ENCODE measurements at places on chromosomes 11 and 22. TPM values are rescaled to one million over a fixed set of nuclear protein-coding genes. Genes with fewer than 3 reads are reported as not detected.

KCNA4 gene
- 0.10 TPM for total RNA-seq

VPREB3 gene
- total RNA-seq, result not detected

CLDN5 gene
- total RNA-seq, result not detected

- DNase-seq, result peak; percentile 3
These were observed at the start of gene PHF21B for GRCh38 chr22:45009606-45010531. PHF21B (minus strand) TSS chr22:45010005; CDS start chr22:45009549, 456 bp downstream.

GRCh38 chr11:103648670-103649400, 387.6 kb upstream of the DDI1 start:
- peak; percentile 31 for DNase-seq

DNA sequence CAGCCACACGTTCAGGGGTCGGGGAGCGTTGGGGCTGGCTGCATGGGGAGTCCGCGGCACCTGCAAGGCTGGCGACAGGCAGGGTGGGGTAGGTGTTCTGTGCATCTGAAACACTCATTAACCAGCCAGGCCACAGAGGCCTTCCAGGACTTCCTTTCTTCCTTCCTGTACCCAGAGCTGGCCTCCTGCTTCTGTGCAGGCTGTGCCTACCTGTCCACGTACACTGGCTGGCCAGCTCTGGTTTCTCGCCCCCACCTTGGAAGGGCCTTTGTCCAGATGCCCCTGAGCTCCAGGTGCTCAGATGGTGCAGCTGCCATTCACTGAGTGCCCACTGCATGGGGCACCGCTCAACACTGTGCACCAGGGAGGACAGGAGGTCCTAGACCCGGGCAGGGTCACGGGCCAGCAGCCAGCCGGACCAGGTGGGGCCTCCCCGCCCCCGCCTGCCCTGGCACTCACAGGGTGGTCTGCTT, 15.9 kb downstream of the TTLL12 start:
- no peak for DNase-seq

- no peak for DNase-seq
These were observed 616.6 kb downstream of the TBC1D22A start for GRCh38 chr22:47379037-47379436.

DNA sequence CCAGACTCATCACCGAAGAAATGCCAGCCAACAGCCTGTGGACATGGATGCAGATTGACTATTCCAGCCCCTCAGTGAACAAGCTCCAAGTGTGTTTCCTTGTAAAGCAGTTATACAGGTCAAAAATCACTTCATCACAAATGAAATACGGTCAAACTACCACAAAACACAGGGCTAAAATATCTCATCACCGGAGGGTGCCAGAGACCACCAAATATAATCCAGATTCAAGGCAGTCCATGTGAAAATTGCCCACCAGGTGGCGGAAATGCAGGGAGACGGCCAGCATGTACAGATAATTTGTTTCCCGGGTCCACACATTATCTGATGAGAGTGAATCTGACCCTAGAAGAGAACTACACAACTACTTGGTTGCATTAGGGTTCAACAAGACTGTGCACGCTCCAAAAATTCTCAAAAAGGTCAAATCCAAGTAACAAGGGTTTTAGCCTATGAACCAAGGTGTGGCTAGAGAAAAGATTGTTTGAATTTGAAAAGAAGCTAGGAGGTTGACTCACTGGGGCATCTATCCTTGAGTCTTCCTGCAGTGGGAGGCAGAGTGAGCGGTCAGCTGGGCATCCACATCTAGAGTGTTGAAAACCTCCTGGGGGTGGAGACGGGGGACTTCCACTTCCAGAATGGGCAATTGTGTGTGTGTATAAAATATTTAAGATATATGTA, 71.7 kb downstream of the IGLL5 start:
- peak; percentile 58 for DNase-seq

GRCh38 chr11:78156127-78156844, 16.9 kb upstream of the ALG8 start:
- DNase-seq, result no peak

DNA sequence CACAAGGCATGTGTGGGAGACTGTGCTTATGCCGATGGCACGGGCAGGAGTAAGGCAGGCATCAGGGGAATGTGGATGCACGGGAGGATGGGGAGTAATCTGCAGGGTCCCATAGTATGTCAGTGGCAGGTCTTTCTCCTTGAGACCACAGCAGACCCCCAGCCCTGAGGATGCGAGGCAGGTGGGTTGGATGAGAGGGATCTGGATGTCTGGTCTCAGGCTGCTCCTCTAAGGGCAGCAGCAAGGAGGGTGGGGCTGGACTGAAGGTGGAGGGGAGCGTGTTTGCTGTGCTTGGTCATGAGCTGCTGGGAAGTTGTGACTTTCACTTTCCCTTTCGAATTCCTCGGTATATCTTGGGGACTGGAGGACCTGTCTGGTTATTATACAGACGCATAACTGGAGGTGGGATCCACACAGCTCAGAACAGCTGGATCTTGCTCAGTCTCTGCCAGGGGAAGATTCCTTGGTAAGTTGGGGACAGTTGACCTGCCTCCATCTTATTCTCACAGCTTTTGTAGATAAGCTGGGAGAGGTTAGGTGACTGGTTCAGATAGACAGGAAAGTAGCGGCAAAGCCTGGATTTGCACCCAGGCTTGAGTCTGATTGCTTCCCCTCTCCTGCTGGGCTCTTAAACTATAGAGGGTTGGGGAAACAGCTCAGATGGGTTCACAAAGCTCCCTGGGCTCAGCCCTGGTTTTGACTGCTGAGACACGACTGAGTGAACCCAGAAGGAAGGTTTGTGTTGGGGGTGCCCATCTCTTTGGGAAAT, at the start of gene APOL1:
APOL1 (plus strand) TSS at position 380 of the 769 bp plus-strand sequence. CDS start 1,823 bp downstream, outside the sequence.
- DNase-seq, result peak; percentile 77

Measured in RPMI7951 (cell line).